NCI-H345 (cell line): ENCODE measurements at places on chromosomes 5 and 9.

DNA sequence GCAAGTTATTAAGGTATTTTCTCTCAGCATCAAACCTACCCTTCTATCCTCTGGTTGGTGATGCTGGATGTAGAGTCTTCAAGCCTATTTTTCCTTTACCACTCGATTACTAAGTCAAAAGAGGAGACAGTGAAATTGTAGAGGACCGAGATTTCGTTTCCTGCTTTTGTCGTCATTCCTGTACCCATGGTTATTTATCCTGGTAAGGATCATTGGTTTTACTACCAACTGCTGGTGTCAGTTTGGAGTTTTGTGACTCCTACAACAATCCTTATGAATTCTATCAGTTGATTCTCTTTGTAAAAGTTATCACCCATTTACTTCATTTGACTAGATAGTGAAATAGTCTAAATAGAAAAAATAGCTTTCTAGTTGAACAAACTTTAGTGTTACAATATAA is 2028.2 kb upstream of the ACO1 start:
- no peak for DNase-seq

GRCh38 chr9:132562306-132562573 is 20.2 kb upstream of the BARHL1 start:
- no peak for DNase-seq

DNA sequence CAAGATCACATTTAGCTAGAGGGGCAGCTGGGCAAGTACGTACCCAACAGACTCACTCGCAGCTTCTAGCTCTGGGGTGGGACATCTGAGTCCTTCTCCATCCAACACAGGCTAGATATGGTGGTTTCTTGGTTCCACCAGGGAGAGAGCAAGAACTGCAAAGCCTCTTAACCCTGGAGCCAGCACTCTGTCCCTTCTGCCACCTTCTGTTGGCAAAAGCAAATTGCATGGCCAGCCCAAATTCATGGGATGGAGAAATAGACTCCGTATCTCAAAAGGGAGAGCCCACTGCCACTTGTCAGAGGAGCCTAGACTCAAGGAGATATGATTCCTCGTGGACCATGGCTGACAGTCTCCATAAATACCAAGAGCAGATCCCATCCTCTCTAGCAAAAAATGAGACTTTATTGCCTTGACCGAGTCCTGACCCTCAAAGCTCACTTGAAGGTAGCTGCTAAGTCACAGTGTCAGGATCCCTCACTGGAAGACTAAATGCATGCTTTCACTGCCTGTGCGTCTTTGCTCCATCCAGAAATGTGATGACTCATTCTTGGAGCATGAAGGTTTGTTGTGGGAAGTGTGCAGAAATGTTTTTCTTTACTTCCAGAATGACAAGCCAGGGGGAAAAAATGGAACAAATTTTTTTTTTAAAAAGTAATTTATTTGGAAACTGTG is 28.8 kb upstream of the ROR2 start:
- no peak for DNase-seq

- DNase-seq, result no peak
These were observed 245.9 kb downstream of the SYK start for GRCh38 chr9:91047529-91047928.

GRCh38 chr9:116450378-116451139 is 236.5 kb upstream of the TRIM32 start:
- DNase-seq, result no peak

GRCh38 chr9:124412228-124412575 is 3.0 kb downstream of the PSMB7 start:
- DNase-seq, result no peak
